EH (cell line): ENCODE measurements at places on chromosomes 5 and 9.

GRCh38 chr9:22010866-22011625 lies 1.9 kb upstream of the CDKN2B start:
- peak; percentile 61 for DNase-seq

DNA sequence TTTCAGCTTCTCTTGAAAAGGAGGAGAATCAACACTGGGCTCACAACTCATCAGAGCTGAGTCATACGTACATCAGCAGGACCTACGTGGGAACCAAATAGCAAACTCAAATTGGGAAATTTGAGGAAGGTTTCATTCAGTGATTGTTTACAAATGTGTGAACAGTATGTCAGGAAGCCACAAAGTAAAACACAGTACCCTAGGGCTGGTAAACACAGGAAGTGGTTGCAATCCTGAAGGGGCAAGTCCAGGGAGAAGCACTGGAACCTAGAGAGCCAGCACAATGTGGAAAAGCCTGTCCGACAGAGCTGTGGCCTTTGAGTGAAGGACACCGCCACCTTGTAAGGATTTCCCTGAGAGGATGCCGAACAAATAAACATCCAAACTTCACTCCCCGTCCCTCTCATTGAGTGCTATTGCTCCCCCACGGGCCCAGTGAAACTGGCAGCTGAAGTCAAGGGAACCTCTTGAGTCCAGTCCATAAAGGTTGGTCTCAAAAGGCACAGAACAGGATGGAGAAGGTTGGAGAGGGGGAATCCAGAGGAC lies 26.7 kb upstream of the RICTOR start:
- peak; percentile 98 for DNase-seq

DNA sequence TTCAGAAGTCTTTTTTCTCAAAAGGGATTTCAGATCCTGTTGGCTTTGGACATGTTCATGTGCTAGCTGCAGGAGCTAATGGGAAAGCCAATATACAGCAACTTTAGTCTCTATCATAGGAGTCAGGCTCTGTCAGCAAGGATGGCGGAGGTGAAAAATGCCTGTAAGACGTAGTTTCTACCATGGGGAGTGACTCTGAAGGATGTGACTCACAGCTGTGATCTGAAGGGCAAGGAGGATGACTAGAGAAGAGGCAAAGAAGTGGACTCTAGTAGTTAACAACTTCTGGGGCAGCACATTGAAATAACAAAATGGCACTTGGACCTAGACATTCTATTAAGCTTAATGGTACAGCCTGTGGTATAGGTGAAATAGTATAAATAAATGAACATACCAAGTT lies 3.1 kb upstream of the NDUFS4 start:
- peak; percentile 52 for DNase-seq

GRCh38 chr9:37029776-37030610 lies 4.1 kb downstream of the PAX5 start:
- DNase-seq: no peak

GRCh38 chr9:93823245-93824072 lies 131.7 kb downstream of the BARX1 start:
- DNase-seq: no peak

DNA sequence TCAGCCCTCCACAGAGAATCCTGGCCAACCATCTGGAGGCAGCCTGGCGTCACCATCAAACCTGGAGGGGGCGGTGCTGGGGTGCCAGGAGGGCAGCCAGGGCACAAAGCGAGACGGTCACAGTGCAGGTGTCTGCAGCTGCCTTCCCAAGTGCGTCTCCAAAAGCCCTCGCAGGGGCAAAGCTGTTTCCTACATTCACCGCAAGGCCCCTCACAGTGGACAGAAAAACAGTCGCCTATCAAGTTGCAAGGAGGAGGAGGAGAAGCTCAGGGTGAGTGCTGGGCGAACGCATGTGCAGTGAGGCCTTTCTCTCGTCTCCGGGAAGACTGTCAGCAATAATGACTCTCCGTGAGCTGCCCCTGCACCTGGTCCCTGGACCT lies 18.0 kb upstream of the LHX3 start:
- DNase-seq: no peak

DNA sequence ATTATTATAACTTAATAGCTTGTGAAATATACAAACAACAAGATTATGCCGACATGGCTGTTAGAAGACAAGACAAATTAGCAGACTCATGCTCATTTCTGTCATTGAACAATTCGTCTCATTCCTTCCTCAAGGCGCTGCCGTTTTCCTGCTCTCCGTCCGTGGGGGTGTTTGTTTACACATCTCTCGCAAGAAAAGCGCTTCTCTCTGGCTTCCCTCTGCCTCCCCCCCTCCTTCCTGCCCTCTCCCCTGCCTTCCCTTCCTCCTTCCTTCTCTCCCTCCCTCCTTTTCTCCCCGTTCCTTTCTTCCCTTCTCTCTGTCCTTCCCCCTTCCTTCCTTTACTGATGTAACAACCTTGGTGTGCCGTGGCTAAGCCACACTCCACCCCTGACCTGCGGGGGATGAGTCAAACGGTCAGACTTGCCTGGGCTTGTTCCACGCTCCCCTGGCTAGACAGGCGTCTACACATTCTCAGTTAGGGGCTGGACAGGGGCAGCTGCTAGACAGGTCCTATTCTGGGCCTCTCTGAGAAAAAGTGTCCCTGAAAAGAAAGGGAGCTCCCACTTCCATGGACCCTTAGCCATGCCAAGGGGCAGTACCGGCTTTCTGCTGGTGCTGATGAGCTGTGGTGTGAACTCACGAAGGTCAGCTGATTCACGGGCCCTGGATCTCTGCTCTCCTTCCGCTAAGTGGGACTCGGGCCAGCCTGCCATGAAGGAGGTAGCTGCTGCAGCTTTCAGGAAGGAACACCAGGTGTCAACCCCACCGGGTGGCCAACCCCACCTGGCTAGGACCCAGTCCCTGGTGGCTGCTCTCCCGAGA lies 32.0 kb upstream of the SPTLC1 start:
- peak; percentile 94 for DNase-seq

GRCh38 chr9:137607141-137607857 lies 1.8 kb downstream of the ARRDC1 start:
- DNase-seq: peak; percentile 54

GRCh38 chr5:133839721-133840120 lies 128.7 kb downstream of the C5orf15 start:
- no peak for DNase-seq

- peak; percentile 87 for DNase-seq
Observed at GRCh38 chr5:74954919-74955318, 88.7 kb upstream of the FAM169A start.

- DNase-seq: peak; percentile 99
Observed at GRCh38 chr5:172953776-172954675, 5.2 kb upstream of the RPL26L1 start.

GRCh38 chr5:77235846-77236721 lies 25.6 kb downstream of the PDE8B start:
- DNase-seq: peak; percentile 42

DNA sequence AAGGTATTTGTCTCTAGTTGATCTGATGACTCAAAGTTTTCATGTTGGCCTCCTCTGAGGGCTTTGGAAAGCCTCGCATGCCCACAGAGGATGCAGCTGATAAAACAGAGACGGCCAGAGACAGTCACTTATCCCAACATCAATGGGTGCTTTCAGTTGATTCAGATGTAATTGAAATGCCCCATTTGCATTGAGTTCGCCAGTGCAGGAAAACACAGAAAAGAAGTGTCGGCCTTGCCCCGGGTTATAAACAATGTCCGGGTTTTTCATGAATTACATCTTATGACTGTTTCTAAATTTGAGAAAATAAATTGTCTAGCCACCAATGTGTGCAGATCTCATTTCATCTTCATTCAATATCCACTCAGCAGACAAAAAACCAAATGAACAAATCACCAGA lies 42.2 kb upstream of the ICE1 start:
- no peak for DNase-seq

DNA sequence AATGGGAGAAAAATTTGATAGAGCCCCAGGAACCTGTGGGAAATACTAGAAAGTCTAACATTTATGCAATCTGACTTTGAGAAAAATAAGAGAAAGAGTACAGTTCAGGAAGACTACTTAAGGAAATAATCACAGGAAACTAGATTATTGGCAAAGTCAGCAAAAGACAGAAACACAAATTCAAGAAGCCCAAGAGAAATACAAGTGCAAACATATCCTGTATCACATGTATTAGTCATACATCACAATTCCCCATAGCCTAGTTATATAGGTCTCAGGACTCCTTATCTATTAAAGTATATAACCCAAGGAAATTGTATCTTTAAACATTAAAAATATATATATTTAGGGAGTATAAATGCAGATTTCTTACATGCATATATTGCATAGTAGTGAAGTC lies 100.8 kb downstream of the HOMER1 start:
- DNase-seq: no peak

DNA sequence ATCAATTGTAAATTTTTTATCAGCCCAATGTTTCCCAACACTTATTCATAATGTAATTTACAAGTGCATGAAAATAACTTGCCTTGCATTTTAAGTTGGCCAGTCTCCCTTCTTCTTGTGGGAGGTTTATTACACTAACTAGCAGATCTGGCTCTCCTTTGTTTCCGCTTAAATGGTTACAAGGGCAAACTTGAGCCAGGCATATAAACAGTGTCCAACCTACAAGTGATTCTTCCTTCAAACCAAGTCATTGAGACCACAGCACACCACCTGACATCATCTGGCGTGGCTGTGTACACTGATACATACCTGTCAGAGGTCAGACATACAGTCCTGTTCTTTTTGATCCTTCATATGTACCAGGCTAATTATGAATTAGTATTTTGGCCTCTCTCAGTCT lies 80.1 kb downstream of the ALDH1A1 start:
- DNase-seq: no peak

DNA sequence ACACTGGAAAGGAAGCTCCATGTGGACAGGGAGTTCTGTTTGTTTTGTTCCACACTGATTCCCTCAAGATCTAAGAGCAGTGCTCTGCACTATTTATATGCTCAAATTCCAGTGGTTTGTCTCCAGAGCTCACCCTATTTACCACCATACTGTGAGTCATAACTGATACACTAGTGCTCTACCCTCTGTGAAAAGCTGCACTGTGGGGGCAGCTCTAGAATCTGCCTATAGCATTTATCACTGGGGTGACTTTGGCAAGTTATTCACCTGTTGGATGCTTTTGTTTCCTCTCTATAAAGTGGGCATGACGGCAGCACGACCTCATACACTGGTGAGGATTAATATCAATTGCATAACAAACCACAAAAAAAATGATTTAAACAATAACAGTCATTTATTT lies 307.8 kb downstream of the NR2F1-AS1 start:
- DNase-seq: peak; percentile 79

DNA sequence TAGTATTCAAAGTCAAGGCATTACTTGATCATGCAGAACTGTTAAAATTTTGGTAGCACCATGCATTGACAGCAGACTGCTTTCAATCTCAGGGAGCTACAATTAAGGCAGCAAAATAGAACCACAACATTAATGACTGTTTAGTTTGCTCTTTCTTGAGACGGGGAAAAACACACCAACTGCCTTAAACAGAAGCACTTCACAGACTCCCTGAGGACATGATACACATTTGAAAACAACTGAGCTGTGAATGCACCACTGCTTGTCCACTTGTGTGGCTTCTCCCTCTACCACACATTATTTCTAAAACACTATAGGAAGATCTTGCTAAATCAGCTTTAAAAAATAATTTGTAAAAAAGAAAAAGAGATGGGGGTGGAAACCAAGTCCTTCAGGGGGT lies 79.6 kb upstream of the MAST4 start:
- no peak for DNase-seq
